ENCODE measurements at places on chromosomes 7 and 10.

- DNase-seq: no peak
Measured at GRCh38 chr7:32219416-32219815, 149.2 kb upstream of the PDE1C start.

DNA sequence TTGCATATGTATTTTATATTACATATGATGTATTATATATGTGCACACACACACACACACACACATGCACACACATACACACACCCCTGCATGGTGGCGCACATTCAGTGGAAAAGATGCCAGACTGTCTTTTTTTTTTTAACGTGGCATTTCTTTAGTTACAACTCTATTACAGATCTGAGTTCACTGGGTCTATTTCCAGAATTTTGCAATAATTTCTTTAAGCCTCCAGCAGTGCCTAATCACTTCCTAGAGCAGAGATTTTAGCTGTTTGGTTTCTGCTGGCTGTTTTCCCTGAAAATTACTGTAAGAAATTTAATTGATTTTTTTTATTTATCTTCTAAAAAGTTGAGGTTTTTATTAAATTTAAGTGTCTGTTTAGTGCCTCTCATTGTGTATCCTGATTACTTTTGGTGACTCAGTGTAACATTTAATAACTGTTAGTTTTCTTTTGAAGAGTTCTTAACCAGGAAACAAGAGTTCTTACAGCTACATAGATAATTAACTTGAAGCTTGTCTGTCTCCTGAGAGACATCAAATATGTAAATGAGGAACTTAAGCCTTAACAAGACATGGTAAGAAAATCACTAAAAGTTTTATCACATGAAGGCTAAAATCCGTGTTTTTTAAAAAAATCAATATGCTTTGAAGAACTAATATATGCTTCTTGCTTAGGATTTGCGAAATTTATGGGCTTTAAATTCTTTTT, 232.0 kb downstream of the MDFIC start:
- no peak for DNase-seq

DNA sequence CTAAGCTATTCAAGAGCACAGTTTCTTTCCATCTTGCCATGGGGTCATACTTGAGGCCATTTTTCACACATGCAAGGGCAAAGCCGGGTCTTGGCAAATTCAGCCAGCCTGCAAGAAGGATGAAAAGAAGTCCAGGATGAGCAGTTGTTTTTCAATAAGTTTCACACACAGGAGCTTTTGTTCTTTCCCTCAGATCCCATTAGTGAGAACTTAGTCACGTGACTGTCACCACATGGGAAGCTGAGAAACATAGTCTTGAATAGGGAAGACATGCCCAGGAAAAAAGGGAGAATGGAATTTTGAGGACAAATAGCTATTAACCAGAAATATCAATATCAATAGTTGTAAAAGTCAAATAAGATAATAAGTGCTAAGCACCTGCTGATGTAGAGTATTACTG, 137.7 kb downstream of the AHR start:
- no peak for DNase-seq

- no peak for DNase-seq
Measured at GRCh38 chr10:97003151-97003803, 171.2 kb downstream of the LCOR start.

- DNase-seq: no peak
Measured at GRCh38 chr10:104323085-104323484, 15.2 kb downstream of the ITPRIP start.

GRCh38 chr10:89522463-89522862, 12.9 kb downstream of the SLC16A12 start:
- DNase-seq: no peak

- no peak for DNase-seq
Measured at GRCh38 chr10:24902400-24902728, 50.0 kb downstream of the PRTFDC1 start.

- no peak for DNase-seq
Measured at GRCh38 chr10:100836891-100837290, 75.9 kb upstream of the SLF2 start.

DNA sequence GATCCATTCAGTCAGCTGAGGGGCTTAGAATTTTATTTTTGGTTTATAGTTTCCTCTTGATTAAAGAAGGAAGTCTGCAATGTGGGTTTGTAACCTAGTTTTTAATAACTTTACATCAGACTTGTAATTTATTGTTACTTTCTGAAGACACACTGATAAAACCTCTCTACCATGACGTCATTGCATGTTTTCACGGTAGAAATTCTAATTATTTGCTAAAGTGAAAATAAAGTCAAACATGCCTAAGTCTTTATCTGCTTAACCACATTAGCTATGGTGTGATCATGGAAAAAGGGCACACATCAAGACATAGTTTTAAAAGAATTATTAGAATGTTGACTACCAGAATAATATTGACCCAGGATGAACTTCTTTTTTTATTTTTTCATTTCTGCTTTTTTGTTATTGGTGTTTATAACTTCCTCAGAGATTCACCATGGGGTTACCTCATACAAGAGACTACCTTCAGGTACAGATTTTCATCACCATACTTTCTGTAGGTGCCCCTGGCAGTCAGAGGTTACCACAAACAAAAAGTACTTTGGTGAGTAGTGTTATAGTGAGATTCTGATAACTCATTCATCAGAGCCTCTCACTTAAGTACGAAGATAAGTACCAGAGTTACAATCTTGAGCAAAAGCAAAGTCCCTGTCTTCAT, 7.0 kb upstream of the PANK1 start:
- DNase-seq: no peak

DNA sequence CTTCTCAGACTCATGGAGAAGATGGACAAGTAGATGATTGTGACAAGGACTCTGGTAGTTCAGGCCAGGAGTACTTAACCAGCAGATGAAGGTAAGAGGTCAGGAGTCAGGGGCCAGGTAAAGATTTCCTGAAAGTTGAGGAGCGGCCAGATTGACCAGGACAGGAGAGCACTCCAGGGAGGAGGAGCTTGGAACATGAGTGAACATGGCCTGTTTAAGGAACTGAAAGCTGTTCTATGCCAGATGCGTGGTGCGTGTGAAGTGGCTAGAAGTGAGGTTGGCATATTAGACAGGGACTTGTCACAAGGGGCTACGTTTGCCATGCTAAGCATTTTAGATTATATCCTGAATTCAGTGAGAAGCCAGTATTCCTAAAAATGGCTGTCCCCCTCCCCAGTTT, 157.2 kb downstream of the WNT2 start:
- no peak for DNase-seq

DNA sequence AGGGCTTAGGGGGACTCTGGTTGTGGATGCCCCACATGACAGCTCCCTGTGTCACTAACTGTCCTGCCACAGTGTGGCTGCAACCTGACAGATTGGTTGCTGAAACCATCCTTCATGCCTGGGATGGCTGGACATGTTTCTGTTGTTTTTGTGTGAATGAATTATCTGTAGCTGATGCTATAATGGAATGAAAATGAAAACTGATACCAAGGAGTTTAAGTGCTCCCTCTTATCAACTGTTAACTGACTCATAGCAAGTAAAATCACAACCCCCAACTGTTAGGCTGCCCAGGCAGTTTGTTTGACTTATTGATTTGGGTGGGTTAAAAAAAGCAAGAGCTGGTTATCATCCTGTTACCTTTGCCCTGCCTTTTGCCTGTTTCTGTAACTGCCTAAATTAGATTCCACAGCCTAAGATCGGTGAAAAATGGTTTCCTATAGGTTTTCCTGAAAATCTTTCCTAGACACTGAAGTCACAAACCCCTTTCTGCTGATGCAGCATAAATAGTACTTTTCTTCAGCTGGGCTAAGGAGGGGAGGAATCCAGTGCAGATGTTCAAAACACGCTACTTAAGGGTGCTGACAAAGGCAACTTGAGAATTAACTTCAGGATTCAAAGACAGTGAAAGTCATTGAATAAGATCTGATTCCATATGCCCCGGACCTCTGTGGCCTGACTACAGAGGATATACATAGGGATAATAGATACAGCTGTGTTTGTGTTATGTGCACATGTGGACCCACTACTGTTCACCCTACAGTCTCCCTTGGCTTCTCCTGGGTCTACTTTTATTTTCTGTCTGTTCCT, 5.7 kb downstream of the FRAT2 start:
- no peak for DNase-seq

GRCh38 chr7:4798706-4799235, 23.3 kb downstream of the AP5Z1 start:
- no peak for DNase-seq

- DNase-seq: no peak
Measured at GRCh38 chr7:122212754-122213153, 68.7 kb upstream of the AASS start.

GRCh38 chr10:66564287-66564686, 361.5 kb upstream of the LRRTM3 start:
- no peak for DNase-seq

- no peak for DNase-seq
Measured at GRCh38 chr7:148129023-148129422, 461.5 kb upstream of the C7orf33 start.

DNA sequence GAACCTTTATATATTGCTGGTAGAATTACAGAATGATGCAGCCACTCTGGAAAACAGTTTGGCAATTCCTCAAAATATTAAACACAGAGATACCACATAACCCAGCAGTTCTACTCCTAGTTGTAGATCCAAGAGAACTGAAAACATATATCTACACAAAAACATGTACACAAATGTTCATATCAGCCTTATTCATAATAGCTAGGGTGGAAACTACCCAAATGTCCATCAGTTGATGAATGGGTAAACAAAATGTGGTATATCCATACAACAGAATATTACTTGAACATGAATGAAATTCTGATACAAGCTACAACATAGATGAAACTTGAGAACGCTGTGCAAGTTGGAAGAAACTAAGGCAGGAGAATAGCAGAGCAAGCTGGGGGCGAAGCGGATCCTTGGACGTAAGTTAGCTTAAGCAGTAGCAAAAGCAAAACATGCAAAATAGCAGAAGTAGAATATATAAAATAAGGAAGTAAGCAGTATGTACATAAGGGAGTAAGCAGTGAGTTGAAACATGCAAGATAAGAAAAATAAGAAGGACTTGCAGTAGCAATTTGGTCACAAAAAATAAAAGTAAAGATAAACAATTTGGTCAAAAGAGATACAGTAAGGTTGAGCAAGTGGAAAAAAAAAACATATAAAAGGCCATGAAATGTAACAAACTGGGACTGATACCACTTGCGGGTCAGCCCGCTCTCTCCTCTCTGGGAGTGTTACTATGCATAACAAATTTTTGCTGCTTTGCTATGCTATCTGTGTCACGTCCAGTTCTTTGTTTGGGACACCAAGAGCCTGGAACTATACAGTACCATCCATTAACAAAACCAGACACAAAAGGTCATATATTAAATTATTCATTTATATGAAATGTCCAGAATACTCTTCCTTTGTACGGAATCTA, 18.0 kb upstream of the HILPDA start:
- DNase-seq: no peak
